Vagina (tissue), 2 donors: ENCODE measurements at places on chromosomes 4 and X.
A peak's percentile ranks its signal among the peaks of the same experiment; 100 is the strongest.

GRCh38 chrX:56530011-56530410 lies 33.4 kb upstream of the UBQLN2 start:
- DNase-seq: no peak

GRCh38 chr4:156473151-156473550 lies 498.4 kb downstream of the PDGFC start:
- no peak for DNase-seq

DNA sequence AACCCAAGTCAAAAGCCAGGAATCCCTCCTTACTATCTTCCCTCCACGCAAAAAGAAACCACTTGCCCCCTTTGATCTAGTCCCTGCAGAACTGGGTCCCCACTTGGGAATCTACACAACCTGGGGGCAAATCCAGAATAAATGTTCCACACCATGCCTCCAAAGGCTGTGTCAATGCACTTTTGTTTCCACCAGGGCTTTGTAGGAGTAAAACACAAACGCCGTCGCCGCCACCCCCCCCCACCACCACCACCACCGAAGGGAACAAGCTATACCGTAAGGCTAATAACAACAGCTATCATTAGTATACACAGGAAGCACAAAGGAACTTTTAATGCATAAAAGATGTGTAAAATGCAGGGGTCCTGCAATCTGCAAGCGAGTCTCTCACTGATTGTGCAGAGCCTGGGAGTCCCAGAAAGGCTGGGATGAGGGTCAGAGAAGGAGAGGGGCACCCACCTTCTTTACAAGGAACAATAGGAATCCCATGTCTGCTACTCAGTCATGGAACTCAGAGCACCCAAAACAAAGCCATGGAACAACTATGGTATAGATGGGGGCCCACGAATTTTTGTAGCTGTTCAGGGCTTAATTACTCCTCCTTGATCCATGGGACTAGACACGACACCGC lies 13.2 kb downstream of the BCOR start:
- no peak for DNase-seq

GRCh38 chrX:118521435-118521834 lies 25.8 kb downstream of the DOCK11 start:
- no peak for DNase-seq

GRCh38 chr4:53348046-53348445 lies 17.8 kb downstream of the SCFD2 start:
- no peak for DNase-seq

GRCh38 chr4:141121768-141122454 lies 11.4 kb downstream of the RNF150 start:
- DNase-seq: no peak

- DNase-seq: no peak
These were observed 598.5 kb downstream of the CENPC start for GRCh38 chr4:66946761-66947160.

DNA sequence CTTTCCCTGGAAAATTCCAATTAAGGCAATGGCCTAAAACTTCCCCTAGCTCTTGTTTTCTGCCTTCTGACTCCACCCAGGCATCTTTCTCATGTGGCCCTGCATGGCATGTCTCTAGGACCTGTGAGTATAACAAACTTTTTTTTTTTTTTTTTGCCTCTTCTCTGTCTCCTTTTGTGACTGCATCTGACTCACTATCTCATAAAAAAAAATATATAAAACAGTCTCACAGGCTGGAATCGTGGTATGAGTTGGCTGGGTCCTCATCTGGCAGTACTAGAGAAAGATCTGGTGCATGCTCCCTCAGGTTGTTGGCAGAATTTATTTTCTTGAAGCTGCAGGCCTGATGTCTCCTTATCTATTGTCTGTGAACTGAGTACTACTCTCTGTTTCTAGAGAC lies 313.9 kb downstream of the TECRL start:
- DNase-seq: no peak

DNA sequence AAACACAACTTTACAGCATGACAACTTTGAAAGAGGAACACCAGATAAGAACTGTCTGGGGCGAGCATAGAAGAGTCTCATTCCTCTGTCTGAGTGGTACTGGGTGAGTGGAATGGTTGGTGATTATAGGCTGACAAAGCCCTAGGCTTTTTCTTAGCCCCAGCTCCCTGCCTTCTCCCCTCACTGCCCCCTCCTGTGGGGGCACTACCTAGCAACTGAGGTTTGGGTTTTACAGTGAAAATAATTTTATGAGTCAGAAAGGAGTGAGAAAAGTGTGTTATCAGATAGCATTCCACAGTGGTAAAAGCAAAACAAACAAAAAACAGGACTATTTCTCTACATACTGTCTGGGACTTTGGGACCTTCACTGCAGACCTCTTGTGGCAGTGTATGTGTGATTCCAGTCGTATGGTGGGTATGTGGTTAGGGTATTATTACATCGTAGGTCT lies 10.5 kb upstream of the TMEM165 start:
- no peak for DNase-seq

- no peak for DNase-seq
These were observed 83.7 kb downstream of the ACOX3 start for GRCh38 chr4:8356856-8357255.

DNA sequence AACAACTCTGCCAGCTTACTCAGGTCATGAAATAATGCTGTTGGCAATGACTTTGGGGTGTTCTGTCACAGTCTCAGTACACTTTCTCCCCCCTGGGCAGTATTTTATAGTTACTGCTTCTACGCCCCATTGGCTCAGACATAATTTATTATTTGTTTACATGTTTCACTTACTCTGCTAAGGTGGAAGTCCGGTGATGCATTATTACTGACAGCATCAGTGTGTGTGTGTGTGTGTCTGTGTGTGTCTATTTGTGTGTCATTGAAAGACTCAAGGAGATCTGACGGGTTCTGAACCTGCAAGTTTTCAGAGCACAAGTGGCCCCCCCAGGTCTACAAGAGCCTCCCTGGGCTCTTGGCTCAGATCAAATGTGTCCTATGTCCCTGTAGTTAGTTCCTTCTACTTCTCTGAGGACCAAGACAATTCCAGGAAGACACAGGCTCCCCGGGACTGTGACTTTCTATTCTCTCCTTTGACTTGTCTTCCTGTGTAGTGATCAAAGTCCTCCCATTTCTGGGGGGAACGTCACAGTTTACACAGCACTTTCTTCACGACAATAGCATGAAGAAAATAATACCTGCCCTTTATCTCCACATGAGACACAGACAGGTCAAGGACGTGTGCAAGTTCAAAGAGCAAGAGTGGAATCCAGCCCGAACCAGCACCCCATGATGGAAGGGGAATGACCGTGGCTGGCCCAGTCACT lies 283.7 kb upstream of the GATB start:
- DNase-seq: no peak

DNA sequence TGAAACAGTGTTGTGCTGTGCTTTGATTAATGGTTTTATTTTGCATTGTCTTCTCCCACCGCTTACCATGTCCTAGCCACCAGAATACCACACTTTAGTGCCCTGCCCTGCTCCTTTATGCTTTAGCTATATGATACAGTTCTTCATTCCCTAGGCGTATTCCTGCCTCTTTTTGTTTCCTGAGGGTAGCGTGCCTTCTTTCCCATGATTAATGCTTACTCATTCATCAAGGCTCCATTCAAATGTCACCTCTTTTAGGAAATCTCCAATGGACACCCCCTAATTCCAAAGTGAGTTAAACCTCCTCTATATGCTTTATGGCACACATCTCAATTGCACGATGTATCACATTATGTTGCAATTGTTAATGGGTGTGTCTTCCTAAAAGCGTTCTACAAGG lies 46.3 kb downstream of the SPANXD start:
- no peak for DNase-seq

DNA sequence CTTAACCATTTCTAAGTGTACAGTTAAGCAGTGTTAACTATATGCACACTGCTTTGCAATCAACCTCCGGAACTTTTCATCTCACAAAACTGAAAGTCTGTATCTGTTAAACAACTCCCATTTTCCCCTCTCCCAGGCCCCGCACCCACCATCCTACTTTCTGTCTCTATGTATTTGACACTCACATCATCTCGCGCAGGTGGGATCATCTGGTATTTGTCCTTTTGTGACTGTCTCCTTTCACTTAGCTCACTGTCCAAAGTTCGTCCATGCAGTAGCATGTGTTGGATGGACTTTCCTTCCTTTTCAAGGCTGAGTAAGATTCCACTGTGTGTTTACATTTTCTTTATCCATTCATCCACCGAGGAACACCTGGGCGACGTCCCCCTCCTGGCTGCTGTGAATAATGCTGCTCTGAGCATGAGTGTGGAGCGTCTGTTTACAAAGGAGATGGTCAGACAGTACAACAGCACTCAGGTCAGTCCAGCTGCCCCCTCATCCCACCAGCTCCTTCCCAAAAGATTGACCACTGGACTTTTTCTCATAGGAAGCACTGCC lies 39.8 kb downstream of the DCTD start:
- no peak for DNase-seq

GRCh38 chrX:154030715-154031305 lies 11.1 kb upstream of the IRAK1 start:
- no peak for DNase-seq

- DNase-seq: no peak
These were observed 947.5 kb downstream of the PCDH7 start for GRCh38 chr4:31667686-31668085.

GRCh38 chr4:184310171-184310567 lies 92.5 kb upstream of the ENPP6 start:
- no peak for DNase-seq

GRCh38 chrX:21974011-21974385 lies 33.5 kb downstream of the SMS start:
- DNase-seq: no peak

- DNase-seq: no peak
These were observed 85.7 kb downstream of the F11 start for GRCh38 chr4:186351668-186352194.

DNA sequence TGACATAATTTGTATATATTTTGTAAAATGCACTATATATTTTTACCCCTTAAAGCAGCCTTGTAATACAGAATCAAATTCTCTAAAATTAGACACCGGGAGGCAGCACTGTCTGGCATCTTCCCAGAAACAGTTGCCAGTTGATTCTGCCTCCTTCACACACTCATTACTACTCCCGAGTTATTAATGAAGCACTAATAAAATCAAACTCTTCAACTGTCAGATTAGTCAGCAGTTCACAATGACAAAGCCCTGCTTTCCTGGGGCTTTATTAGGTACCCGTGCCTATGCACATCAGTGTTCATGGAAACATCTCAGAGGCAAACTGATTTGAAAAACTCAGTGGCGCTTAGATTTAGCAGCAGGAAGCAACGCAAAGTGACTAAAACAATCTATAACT lies 103.5 kb upstream of the VEGFC start:
- DNase-seq: no peak

DNA sequence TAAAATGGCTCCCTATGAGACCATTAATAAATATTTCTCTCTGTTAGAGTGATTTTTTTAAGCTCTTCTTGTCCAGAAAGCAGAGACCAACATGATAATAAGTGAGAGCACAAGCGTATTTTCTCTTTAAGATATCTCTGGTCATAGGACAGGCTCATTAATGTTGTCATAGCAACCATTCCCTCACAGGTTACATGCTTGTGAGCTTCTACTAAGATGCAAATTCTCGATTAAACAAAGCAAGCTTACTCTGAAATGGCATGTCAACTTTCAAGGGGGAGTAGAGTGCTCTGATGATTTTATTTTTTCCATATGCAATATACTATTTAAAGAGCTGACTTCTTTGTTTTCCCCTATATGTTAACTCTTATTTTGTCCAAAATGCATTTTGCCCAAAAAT lies 487.2 kb upstream of the LCORL start:
- DNase-seq: no peak

- DNase-seq: no peak
These were observed 4.1 kb downstream of the APEX2 start for GRCh38 chrX:55004231-55004630.

- DNase-seq: no peak
These were observed 404.2 kb downstream of the KCNIP4 start for GRCh38 chr4:21544415-21544814.

DNA sequence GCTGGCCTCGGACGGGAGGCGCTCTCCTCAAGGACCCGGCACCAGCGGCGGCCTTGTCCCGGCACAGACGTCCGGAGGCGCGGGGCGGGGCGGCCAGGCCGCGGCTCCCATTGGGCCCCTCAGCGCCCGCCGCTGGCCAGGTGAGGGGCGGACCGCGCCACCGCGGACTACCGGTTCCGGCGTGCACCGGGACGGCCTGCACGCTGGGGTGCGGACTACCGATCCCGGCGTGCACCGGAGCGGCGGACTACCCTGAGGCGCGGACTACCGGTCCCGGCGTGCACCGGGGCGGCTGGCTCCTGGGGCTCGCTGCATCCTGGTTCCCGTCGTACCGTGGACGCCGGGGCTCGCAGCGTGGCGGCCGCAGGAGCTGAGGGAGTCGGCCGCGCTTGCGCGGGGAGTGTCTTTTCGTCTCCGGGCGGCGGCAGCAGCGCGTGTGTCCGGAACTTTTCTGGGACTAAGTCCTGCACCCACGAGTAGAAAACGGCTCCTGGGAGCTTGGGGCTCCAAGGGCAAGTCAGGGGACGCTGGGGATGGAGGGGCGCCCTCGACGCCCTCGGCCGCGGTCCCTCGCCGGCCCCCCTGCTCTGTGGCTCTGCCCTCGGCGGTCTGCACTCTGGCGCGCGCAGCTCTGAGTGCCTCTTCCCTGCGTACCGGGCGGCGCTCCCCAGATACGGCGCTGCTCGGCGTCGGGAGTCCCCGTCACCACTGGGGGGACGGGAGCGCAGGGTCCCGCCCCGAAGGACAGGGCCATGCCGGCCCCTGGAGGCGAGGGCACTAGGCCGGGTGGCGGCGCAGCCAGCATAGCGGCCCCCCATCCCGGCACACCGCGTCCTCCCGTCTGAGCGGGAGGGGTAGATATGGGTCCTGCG lies at the start of gene LETM1:
Gene LETM1, minus strand, starts transcription at position 86 of the 872 bp plus-strand sequence. CDS start 206 bp downstream, outside the sequence.
- peak; percentile 94 for DNase-seq

GRCh38 chrX:9153300-9153699 lies 119.4 kb upstream of the FAM9B start:
- DNase-seq: no peak

DNA sequence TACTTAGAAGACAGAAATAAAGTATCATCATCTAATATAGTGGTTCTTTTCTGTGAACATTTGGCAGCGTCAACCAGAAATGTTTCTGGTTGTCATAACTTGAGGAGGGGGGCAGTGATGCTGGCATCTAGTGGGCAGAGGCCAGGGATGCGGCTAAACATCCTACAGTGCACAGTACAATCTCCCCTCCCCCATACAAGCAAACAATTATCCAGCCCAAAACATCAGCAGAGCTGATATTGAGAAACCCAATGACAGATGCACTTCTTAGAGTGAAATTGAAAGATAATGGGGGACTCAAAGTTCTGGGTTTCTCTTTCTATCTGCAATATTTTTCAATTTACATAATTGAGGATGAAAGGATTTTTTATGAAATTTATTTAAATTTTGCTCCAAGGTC lies 1.9 kb upstream of the EIF1AX start:
- DNase-seq: no peak
